GM12892 (cell line): ENCODE measurements at places on chromosomes 11 and 22.

- DNase-seq: no peak
Measured at GRCh38 chr22:27526901-27527300, 274.7 kb downstream of the MN1 start.

DNA sequence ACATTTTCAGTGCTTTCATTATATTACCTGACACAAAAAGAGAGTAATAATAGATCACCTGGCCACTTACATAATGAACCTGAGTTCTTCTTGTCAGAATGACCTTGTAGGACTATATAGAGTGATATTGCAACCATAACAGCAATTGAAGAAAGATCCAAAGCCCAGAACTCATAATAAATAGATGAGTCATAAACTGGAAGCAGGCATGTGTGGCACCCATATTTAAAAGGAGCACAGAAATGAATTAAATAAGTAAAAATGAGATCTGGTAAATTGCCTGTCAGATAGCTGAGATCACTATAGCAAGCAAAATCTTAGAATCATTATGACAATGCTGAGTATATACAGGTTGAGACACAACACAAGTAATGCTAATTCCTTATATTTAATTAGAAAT lies 331.8 kb downstream of the AASDHPPT start:
- DNase-seq: no peak

- DNase-seq: no peak
Measured at GRCh38 chr11:102138223-102138622, 28.0 kb downstream of the YAP1 start.

GRCh38 chr11:68509066-68509465 lies 48.5 kb downstream of the PPP6R3 start:
- DNase-seq: no peak

- no peak for DNase-seq
Measured at GRCh38 chr11:67276781-67277230, 10.5 kb downstream of the GRK2 start.

GRCh38 chr22:26273011-26273675 lies 103.9 kb downstream of the SEZ6L start:
- no peak for DNase-seq

DNA sequence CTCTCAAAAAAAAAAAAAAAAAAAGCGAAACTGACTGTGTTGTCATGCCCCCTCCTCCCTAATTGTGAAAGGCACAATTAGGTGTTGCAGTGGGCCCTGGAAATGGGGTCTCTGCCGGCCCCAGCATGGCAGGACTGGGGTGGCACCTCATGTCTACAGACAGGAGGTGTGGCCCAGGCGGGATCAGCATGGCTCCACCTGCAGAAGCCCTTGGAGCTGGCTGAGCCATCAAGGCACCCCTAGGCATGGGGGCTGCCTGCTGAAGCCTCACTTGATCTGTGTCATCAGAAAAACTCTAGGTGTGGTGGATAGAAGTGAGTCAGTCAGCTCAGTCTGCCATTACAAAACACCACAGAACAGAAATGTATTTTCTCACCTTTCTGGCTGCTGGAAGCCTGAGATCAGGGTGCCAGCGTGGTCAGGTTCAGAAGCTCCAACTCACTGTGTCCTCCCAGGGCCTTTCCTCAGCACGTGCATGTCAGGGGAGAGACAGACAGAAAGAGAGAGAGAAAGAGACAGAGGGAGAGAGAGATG lies 10.1 kb upstream of the B4GALNT4 start:
- no peak for DNase-seq

GRCh38 chr11:46760429-46761128 lies 41.6 kb downstream of the F2 start:
- no peak for DNase-seq

DNA sequence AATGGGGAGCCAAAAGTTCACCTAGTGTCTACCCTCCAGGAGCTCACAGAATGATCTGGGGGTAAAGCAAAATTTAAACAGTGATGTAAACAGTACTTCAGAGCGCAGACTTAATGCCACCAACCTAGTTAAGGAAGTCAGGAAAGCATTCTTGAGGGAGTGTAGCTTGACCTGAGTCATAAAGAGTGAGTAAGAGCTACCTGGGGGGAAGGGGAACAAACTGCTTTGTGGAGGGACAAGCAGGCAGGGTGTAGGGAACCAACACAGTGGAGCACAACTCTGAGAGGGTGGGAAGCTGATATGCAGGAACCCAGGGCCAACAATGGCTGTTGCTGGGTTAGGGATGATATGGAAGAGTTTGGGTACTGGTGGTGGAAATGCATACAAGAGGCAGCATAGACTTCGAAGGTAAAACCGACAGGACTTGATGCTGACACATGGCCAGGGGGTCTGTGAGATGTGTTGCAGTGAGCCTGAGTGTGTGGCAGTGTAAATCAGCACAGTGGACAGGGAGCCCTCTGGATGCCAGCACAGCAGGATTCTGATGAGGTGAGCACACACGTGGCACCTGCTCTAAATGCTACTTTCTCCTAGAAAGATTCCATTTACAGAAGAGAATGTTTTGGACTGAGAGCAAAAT lies 58.3 kb upstream of the CYP2D6 start:
- no peak for DNase-seq

DNA sequence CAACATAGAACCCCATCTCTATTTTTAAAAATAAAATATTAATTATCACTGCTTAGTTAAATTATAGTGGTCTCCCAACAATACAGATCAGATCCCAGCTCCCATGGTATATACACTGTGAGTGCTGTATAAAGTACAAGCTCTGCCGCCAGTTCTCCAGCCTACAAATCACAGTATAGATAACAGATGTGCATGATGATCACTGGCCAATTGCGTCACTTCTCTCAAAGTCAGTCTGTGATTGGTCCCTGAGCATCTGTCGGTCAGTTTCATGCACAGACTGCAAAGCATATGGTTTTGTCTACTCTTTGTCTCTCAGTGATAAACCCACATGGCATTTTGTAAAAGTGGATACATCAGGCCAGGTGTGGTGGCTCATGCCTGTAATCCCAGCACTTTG lies 15.7 kb downstream of the PPARA start:
- no peak for DNase-seq

DNA sequence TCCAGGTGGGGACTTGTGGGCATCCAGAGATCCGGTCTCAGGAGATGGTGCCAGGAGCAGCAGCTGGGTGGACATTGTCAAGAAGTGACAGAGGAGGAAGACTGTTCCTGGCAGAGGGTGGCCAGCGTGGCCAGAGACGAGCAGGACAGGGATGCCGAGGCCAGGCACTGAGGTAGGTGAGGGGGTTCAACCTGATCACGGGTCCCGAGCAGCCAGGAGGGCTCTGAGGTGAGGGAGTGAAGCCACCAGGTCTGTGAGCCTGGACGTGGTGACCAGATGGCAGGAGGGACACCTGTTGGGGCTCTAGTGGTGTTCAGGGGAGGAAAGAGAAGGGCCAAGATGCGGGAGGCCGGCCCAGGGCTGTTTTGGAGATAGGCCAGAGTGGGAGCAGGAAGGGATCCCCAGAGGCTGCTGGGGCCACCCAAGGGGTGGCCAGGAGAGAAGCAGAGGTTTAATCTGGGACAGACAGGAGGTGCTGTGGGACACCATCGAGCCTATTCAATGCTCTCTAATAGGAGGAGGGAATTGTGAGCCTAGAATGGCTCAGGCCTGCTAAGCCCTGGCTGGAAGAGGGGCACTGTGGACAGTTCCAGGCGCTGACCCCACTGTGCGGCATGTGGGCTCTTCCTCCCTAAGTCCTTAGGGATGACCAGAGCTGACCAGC lies 6.3 kb downstream of the PPM1F start:
- DNase-seq: no peak

DNA sequence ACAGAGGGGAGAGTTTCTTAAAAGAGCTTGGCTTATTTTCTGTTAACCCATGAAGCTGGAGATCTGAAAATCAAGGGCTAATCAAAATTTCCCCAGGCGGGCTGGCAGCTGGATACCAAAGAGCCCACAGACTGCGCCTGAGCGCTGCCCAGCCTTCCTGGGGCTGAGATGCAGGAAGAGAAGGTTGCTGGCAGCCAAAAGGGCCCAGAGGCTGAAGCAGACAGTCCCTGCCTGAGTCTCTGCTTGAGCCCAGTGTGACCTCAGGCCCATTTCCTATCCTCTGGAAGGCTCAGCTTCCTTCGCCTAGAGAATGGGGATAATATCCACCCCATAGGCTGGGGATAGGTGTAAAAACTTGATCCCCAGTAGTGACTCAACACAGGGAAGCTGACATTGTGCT lies 49.1 kb downstream of the ARRB1 start:
- DNase-seq: no peak

DNA sequence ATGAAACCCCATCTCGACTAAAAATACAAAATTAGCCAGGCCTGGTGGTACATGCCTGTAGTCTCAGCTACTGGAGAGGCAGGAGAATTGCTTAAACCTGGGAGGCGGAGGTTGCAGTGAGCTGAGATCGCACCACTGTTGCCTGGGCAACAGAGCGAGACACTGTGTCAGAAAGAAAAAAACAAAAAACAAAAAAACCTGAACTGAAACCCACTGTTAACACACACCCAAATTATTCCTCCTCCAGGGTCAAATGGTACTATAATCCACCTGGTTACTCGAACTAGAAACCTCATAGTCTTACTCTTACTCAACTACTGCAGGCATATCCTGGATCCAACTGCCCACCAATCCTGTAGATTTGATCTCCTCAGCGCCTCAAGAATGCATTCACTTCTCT lies 35.5 kb downstream of the USP28 start:
- peak; percentile 23 for DNase-seq

- DNase-seq: no peak
Measured at GRCh38 chr11:9651899-9652748, 11.8 kb upstream of the SWAP70 start.

DNA sequence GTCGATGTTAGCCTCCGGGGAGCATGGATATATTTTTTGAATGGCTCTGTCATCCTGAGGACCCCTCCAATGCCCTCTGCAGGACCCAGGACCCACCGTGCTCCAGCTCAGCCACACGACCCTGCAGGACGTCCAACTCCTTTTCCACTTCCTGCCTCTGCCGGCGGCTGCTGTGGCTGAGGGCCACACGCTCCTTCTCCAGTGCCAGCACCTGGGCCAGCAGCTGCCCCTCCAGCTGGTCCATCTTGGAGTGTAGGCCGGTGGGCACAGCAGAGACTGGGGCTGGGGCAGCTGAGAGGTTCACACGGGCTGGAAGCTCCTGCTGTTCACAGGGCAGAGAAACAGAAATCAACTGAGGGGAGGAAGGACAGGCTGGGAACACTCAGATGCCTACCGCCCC lies 15.6 kb downstream of the NPTXR start:
- DNase-seq: no peak

GRCh38 chr11:93389737-93390136 lies 59.2 kb downstream of the DEUP1 start:
- DNase-seq: no peak

- DNase-seq: no peak
Measured at GRCh38 chr11:95445746-95446333, 214.8 kb upstream of the SESN3 start.

GRCh38 chr22:38026130-38027111 lies 30.8 kb upstream of the PICK1 start:
- DNase-seq: no peak

- DNase-seq: no peak
Measured at GRCh38 chr11:44748606-44749005, 21.8 kb downstream of the TSPAN18 start.

DNA sequence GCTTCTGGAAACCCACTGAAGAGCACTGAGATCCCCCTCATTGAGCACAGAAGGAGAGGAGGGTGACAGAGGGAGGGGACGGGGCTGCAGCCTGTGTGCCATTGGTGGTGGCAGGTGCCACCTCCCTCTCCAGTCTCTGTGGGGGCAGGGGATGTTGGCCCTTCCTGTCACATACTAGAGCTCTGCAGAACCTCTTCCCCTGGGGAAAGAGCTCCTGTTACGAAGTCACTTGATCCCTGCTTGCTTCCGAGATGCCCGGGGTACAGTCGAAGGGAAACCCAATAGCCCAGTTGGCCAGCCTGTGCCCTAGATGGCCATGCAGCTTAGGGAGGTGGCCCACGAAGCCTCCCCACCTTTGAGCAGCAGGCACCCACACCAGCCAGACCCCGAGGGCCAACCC lies 29.4 kb downstream of the DAGLA start:
- DNase-seq: no peak

GRCh38 chr11:110207123-110207522 lies 89.3 kb downstream of the RDX start:
- DNase-seq: no peak

DNA sequence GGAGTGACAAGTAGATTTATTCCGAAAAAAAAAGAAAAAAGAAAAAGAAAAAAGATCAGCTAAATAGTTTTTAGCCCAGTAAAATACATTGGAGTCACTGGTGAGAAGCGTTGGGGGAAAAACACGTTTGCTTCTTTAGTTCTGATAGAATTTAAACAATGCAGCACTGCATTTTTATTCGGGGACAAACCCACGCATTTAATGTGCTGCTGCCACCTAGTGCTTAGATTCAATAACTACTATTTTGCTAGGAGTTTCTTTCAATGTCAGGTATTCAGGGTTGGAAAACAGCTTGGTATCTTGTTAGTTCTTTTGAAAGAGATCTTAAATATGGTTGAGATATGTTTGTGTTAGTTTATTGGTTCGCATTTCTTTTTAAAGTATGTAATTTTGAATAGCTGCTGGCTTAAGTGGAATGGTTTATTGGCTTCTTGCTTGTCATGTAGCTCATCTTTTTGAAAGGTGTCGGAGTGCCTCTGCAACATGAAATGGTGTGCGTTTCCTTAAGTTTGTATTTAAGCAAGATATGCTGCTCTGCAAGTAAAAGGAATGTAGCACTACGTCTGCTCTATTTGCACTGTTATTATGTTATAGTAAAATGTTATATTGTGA lies 41.9 kb downstream of the SVIP start:
- DNase-seq: no peak

GRCh38 chr11:111378861-111379601 lies at the start of gene POU2AF1:
Gene POU2AF1 (minus strand): TSS chr11:111379275. CDS start chr11:111379177, 98 bp downstream.
- peak; percentile 56 for DNase-seq

DNA sequence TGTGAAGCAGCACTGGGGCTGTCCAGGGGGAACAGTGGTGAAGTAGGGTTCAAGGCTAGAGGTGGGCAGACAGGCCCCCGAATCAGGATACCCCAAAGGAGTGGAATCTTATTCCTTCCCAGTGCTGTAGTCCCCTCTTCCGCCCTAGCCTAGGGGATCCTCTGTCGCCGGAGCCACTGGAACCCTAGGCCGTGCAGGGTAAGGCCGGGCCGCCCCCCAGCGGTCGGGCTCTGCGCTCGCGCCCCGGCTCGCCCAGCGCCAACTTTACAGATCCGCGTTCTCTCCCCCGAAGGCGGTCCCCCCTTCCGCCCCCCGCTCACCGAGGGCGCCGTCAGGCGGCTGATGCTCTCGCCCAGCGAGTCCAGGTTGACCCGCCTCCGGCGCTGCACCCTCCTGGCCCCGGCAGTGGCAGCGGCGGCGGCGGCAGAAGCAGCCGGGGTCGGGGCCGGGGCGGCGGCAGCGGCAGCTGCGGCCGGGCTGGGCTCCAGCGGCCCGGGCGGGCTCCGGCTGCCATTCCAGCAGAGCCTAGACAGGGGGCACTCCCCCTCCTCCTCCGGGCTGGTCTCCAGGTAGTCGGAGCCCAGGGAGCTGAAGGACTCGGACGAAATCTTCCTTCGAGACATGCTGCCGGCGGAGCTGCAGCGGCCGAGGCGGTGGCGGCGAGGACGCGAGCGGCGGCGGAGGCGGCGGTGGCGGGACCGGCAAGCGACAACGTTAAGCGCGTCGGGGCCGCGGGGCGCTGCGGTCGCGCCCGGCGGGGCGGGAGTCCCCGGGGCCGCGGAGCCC lies 650 bp downstream of the GUCY1A2 start:
- DNase-seq: peak; percentile 33
